Osteoblast (primary cell): ENCODE measurements at places on chromosomes 16 and 17. TPM values are rescaled to one million over a fixed set of nuclear protein-coding genes. Genes with fewer than 3 reads are reported as not detected.

The ROGDI gene
- 15.9 and 17.1 TPM in 2 replicates for total RNA-seq

The GRN gene
- 382 and 390 TPM in 2 replicates for total RNA-seq

The MT1F gene
- total RNA-seq: 2.1 and 3.3 TPM in 2 replicates

The NEURL4 gene
- 14.7 and 18.8 TPM in 2 replicates for total RNA-seq

The REXO5 gene
- 3.6 and 6.2 TPM in 2 replicates for total RNA-seq

DNA sequence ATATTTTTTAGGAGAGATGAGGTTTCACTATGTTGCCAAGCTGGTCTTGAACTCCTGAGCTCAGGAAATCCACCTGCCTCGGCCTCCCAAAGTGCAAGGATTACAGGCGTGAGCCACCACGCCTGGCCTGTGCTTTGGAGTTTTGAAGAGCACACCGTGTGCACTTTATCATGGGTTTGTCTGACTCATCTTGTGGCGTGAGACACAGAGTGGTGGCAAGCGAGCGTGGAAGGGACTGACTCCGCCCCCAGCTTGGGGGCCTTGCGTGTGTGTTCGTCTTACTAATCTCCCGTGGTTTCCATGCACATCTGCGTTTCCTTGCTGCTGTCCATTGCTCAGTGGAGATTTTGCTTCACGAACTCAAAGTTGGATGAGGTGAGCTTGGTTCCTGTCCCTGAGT, 22.9 kb downstream of the CRAMP1 start:
- no peak for DNase-seq

- peak; percentile 41 for DNase-seq
These were observed 8.7 kb upstream of the UBE2G1 start for GRCh38 chr17:4375039-4375748.

GRCh38 chr16:87380403-87380802, 3.2 kb downstream of the FBXO31 start:
- DNase-seq: no peak

GRCh38 chr16:22786284-22786683, 27.7 kb upstream of the HS3ST2 start:
- no peak for DNase-seq

GRCh38 chr17:15262291-15263205, 2.6 kb downstream of the PMP22 start:
- DNase-seq: peak; percentile 97

DNA sequence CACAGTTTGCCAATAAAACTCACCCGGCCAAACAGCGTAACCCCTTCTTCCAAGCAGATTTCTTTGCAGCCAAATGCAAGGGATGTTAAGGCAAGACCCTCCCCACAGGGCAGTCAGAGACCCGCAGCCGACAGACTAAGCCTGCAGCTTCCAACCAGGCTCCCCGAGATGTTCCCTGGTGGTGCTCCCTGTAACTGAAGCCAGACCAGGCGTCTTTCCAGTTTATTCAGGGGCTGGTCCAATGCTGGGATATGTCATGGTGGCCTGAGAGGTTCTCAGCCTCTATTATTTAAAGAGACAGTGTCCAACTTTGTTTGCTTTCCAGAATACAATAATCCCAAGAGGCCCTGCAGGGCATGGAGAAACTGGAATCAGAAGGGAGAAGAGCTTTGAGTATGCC, at the start of gene PMP22:
PMP22 (minus strand) TSS at position 196 of the 400 bp plus-strand sequence. CDS start 4,599 bp downstream, outside the sequence.
- peak; percentile 83 for DNase-seq

GRCh38 chr17:42760652-42761581, at the start of gene RAMP2:
TSS of gene RAMP2 (plus strand) at chr17:42761227. CDS start at chr17:42761262, 35 bp downstream.
- no peak for DNase-seq
